Activated CD8-positive, alpha-beta memory T cell treated with anti-CD3 and anti-CD28 coated beads for 1 hour (primary cell): ENCODE measurements at places on chromosomes 16 and 17.

DNA sequence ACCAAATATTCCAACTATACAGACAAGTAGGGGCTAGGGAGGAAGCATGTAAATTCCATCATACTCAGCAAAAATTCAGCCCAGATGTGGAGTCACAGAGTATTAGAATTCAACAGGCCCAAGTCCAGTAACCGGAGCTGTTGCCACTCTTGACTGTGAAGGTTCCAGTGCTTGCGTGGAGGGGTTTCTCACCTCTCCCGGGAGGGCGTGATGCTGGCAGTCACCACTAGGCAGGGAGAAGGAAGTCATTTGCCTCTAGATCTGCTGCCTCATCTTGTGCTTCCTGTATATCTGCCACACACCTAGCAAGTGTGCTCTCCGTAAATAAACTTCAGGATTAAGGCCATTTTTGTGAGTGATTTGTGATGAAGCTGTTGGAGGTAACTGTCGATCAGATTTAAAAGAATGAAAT lies 1.0 kb upstream of the CKLF start:
- DNase-seq = no peak

GRCh38 chr16:69179328-69180010 lies 7.5 kb upstream of the SNTB2 start:
- no peak for DNase-seq

- no peak for DNase-seq
These were observed 7.6 kb downstream of the NXPH3 start for GRCh38 chr17:49583226-49583625.

- peak; percentile 72 for DNase-seq
These were observed 1.5 kb downstream of the TMEM102 start for GRCh38 chr17:7436556-7437368.

DNA sequence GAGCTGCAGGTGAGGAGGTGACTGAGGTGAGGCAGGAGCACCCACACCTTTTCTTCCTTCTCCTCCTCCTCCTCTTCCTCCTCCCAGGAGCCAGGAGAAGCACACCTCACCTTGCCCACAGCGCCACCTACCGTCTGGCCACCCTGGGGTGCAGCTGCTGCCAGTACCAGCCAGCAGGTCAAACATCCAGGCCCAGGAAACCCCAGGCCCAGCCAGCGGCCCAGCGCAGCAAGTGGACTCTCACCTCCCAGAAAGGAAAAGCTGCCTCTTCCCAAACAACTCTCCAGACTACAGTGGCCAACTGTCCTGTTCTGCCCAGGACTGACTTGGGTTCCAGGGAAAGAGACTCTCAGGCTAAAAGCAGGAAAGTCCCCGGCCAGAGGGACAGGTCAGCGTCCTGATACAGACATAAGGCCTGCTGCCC lies 22.7 kb downstream of the PEMT start:
- no peak for DNase-seq

DNA sequence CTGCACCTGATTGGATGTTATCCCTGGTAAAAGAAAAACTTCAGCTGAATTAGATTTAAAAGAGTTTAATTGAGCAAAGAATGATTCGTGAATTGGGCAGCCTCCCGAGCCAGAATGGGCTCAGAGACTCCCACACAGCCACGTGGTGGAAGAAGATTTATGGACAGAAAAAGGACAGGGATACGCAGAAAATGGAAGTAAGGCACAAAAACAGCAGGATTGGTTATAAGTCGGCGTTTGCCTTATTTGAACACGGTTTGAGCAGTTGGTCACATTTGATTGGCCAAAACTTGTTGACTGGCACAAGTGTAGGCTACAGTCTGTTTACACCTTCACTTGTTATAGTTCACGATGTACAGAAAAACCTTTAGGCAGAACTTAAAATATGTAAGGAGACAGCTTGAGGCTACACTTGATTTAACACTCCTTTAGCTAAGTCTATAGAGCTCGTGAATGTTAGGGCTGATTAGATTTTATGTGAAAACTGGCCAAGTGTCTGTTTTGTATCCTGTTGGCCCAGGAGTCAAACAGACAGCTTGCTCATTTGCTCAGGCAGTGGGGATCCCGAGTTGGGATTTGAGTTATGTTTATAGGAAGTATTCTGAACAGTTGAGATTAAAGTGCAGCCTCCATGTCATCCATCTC lies 119.5 kb upstream of the SHISA6 start:
- DNase-seq = no peak

GRCh38 chr17:7380855-7381683 lies at the start of gene TNK1:
TNK1 (plus strand) TSS chr17:7381089; CDS start chr17:7382927, 1,838 bp downstream.
- no peak for DNase-seq

DNA sequence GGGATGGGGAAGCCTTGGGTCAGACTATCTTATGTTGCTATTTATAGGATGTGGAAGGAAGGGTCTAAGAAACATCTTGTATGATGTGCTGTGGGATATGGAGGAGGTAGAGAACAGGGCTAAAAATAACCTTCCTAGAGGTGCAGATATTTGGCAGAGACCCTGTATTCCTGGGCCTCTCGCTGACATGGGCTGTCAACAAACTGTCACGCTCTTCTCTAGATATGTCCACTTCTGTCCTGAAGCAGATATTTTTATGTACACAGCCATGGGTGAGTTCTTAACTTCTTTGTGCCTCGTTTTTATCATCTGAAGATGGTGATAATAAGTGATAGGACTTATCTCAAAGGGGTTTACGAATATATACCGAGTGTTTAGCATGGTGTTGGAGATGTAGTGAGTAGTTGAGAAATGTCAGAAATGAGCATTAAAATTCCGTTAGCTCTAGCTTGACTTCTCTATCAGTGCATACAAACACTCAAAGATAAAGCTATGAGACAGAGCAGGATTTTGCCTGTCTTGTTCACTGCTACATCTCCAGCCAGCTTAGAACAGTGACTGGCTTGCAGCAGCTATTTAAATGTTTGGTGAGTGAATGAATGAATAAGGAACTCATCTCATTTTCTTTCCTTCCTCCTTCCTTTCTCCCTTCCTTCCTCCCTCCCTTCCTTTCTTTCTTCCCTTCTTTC lies 2.9 kb upstream of the AQP8 start:
- no peak for DNase-seq

GRCh38 chr16:55686671-55687070 lies 30.9 kb downstream of the SLC6A2 start:
- no peak for DNase-seq

DNA sequence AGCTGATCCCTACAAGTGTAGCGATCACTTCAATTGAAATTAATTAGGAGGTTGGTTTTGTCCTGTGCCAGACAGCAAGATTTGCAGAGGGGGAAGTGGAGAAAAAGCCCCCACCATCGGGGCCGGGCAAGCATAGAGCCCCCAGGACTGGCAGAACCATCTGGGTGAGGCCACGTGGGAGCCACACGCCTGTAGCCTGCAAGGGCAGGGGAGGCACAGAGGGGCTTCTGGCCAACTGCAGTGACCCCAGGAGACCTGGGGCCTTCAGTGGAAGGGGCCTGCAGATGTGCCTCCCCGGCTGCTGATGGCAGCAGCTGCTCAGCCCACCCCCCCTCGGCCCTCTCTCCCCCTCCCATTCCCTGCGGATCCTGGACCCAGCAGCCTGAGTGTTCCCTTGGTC lies 54.1 kb downstream of the BAHCC1 start:
- no peak for DNase-seq

DNA sequence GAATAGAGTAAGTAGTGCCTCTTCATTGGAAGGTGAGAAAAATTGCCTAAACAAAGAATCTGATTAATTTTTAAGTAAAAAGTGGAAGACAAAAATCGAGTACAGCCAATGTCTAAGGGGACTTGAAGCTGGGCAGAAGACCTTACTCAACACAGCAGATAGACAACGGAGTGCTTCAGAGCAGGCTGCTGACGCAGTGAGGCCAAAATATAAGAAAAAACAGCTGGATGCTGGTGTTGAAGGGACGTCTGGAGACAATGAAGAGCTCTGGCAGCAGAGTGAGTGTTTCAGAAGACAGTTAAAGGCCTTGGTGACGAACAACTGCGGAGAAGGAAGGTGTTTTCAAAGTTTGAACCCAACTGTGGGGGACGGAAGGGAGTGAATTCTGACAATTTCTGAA lies 169.8 kb downstream of the MRTFB start:
- no peak for DNase-seq

DNA sequence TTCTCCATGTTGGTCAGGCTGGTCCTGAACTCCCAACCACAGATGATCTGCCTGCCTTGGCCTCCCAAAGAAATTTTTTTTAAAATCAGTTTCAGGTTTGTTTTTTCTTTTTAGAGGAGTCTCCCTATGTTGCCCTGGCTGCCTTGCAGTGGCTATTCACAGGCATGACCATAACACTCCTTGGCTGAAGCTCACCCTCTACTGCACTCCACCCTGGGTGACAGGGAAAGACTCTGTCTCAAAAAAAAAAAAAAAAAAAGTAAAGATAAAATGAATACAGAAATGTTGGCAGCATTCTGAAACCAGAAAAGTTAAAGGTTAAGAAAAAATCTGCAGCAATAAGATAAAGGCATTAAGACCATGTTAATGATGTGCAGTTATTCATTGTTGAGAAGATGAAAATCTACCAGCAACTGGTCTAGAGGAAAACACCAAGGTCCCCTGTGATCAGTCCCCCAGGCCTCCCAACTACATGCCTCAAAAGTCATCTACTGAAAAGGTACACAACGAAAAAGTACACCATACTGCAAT lies 15.1 kb downstream of the YWHAE start:
- no peak for DNase-seq

DNA sequence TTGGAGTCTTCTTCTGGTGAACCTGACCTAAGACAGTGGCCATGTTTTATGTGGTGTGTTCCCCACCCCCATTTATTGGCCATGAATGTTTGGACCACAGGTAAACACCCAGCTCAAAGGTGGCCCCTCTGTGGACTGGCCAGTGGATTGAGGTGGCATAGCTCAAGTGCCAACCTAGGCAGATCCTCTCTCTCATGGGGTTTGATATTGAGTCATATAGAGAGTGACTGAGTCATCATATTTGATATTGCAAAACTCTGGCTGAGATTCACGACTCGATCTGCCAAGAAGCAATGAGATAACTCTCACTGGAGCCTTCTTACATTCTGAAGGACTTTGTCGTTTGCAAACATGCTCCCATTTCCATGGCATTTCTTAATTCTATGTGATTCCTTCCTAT lies 10.5 kb upstream of the TEKT3 start:
- no peak for DNase-seq

GRCh38 chr17:30296499-30297080 lies 4.8 kb upstream of the BLMH start:
- no peak for DNase-seq

DNA sequence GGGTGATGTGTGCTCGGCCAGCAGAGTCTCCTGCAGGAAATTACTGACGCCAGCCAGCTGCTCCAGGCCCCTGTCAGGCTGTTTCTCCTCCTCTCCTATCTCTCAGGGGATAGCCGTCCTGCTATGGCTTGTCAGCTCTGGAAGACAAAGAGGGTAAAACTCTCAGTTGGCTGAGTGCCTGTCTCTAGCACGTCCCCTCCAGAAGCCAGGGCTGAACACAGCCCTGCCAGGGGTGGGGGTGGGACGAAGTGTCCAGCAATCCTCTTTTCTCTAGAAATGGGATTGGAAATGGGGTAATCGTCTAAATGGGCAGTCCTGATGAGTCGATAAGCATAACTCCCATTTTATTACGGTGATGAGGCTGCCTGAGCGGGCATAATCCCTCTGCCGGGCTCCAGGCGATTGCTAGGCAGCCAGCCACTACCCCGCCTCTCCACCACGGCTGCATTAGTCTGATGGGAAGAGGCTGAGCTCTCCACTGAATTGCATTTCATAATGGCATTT lies 89.1 kb upstream of the GNAO1 start:
- no peak for DNase-seq

DNA sequence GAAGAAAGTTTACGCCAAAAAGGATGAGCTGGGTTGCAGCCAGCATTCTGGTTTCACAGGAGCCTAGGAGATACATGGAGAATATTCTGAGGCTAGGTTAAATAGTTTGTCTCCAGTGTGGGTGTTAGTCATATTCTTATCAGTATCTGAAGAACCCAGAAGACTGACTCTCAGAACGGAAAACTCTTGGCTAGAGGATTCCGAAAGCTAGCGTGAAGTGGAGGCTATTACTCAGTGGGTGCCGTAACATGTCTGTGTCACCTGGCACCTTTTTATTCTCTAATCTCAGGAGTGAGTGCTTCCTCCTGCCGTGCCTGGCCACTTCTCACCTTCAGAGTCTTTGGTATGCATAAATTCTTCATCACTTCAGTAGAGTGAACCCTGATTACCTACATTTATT lies 199.5 kb downstream of the WWOX start:
- DNase-seq = no peak

- DNase-seq = no peak
These were observed 16.3 kb downstream of the ATAD5 start for GRCh38 chr17:30848021-30848420.

DNA sequence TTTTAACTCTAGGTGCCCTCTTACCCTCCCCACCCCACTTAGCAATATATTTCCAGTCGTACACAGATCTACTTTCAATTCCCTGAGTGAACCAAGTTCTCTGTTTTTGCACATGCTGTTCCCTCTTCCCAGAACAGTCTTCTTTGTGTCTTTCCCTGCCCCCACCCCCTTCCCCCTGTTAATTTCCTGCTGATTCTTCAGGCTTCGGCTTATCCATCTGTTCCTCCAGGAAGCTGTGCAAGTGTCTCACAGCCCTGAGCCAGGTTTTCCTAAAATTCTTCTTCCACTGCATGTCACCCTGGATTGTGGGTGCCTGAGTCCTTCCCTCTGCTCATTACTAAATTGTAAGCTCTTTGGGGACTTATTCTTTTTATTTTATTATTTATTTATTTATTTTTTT lies 12.4 kb upstream of the SPOP start:
- DNase-seq = no peak

- DNase-seq = peak; percentile 49
These were observed 29.1 kb upstream of the ITGA3 start for GRCh38 chr17:50026837-50027171.

GRCh38 chr17:18362698-18363100 lies 651 bp downstream of the SHMT1 start:
- DNase-seq = no peak

GRCh38 chr16:19688396-19689024 lies 29.5 kb downstream of the KNOP1 start:
- no peak for DNase-seq

DNA sequence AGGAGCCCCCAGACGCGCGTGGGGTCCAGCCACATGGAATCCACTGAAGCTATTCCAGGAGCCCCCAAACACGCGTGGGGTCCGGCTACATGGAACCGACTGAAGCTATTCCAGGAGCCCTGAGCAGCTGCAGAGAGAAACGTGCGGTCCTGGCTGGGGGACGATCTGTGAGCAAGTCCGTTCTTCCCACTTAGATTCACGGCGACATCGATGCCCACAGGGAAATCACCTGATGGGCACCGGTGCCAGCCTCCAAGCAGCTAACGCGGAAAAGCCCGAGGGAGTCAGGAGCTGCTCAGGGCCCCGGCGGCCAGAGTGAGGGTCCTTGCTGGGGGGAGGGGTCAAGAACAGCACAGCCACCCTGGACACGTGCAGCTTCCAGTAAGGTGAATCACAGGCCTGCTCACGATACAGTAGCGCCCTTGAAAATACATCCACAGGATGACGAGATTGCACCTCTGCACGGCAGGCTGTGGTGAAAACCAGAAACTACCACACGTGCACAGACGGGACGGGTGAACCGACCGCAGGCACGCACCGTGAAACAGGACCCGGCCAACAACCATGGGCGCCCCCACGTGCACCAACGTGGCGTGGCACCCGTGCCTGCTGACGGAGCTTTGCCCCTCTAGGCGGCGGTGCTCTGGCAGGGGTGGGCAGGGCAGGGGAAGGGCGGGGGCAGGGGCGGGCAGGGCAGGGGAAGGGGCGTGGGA lies 77.7 kb upstream of the GNG13 start:
- DNase-seq = no peak
